CD14-positive monocyte (primary cell): ENCODE measurements at places on chromosomes 1 and 21.
A peak's percentile ranks its signal among the peaks of the same experiment; 100 is the strongest.

- DNase-seq = no peak
Observed at GRCh38 chr1:63523738-63524137, 413 bp downstream of the EFCAB7 start.

GRCh38 chr1:76003946-76004345 lies 70.6 kb upstream of the ST6GALNAC3 start:
- DNase-seq = no peak

- DNase-seq = no peak
Observed at GRCh38 chr1:71494163-71494562, 413.3 kb upstream of the ZRANB2 start.

- DNase-seq = no peak
Observed at GRCh38 chr1:240402326-240402725, 209.6 kb downstream of the GREM2 start.

- DNase-seq = no peak
Observed at GRCh38 chr1:214296860-214297745, 16.1 kb downstream of the SMYD2 start.

DNA sequence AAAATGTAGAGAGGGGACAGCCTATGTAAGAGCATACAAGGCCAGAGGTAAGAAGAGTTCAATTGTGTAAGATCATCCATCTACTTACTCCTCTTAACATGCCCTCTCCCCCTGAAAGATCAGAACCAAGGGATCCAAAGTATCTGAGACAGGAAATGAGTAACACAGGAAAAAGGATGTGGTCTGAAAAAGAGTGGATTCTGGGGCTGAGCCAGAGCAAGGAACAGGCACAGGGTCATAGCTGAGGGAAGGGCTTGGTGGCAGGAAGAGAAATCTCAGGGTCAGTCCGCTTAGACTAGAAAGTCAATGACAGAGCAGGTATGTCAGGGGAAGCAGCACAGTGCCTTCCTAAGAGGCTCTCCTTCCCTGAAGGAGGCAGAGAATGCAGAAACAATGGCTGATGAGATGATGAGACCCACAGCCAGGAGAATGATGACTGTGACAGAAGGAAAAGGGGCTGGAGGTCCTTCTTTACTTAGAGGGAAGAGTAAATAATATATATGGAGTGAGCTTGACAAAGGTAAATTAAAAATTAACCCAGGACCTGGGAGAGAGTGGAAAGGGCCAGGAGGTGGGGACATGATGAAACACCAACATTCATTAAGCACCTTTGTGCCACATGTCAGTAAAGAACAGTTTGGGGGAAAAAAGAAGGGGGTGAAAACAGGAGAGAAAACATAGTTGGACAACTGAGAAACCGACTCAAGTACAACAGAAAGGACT lies 26.2 kb upstream of the A3GALT2 start:
- peak; percentile 73 for DNase-seq

- DNase-seq = no peak
Observed at GRCh38 chr1:246893191-246893939, 38.4 kb downstream of the AHCTF1 start.

DNA sequence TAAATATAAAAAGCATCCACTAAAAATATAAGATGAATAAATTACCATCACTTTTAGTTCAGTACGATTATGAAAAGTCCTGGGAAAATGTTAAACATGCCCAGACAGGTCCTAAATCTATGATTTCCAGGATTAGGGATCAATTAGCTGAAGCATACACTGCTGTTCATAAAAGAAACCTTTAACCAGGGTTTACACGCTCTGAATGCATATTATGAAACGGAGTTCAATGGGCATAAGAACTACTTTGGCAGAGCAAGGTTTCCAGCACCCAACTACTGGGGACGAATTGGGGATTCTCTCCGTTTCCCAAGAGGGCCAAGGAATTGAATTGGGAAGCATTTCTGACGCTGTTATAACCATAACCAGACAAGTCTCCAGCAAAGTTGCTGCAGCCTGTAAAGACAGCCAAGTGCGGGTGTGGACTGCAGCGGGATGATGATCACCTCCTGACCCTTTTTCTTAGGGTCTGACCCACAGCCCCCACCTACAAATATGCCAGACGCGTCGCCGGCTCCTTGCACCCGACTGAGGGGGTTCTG lies 1.6 kb downstream of the SLC30A1 start:
- DNase-seq = no peak

- DNase-seq = no peak
Observed at GRCh38 chr1:5242850-5243249, 588.4 kb downstream of the AJAP1 start.

GRCh38 chr1:23029337-23029736 lies 10.1 kb downstream of the KDM1A start:
- peak; percentile 49 for DNase-seq

DNA sequence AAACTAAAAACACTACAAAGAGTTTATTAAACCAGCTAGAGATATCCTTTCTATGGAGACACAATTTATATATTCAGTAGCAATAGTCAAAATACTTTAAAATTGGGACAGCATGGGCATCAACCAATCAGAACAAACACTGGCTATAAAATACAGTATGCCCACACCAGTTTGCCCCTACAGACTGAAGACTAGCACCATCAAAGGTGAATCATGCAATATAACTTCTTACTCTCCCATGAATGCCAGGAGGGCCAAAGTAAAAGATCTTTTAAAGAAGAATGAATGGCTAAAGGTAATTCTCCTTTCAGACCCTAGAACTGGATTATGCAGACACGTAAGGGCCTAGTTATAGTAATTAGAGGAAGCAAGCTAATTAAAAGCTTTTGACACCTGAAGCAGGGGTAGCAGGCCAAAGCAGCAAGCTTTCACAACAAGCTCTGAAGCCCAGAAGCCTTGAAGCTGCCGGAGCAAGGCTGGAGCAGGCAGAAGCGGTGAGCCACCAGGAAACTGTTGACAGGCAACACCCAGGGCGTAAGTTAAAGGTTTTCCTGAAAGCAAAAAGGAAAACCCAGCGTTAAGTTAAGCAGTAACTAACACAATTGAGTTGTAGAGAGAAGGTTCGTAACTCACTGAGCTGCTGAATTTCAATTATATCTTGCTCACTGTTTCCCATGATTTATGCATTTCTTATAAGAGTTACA lies 99.3 kb downstream of the CDC42BPA start:
- DNase-seq = no peak

- DNase-seq = no peak
Observed at GRCh38 chr21:43903451-43904091, 38.5 kb downstream of the AGPAT3 start.

GRCh38 chr1:215282557-215282956 lies 200.0 kb downstream of the KCNK2 start:
- DNase-seq = no peak

GRCh38 chr1:95321531-95321930 lies 87.5 kb downstream of the RWDD3 start:
- DNase-seq = no peak

DNA sequence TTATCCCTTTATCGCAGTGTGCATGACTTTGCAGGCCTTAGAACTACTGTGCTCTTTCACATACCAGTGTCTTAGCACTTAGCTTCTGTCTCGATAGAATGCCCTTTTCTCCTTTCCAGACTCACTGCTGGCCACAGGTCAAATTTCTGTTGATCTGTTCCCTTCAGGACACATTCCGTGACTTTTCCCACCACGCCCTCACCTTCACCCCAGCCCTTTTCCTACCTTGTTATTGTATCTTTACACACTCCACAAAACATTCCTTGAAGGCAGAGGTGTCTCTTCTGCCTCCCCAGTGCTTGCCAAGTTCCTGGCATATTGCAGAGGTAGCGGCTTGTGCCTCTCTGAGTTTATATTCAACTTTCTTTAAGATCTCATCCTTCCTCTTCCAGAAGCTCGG lies 3.7 kb upstream of the IGSF9 start:
- DNase-seq = no peak

DNA sequence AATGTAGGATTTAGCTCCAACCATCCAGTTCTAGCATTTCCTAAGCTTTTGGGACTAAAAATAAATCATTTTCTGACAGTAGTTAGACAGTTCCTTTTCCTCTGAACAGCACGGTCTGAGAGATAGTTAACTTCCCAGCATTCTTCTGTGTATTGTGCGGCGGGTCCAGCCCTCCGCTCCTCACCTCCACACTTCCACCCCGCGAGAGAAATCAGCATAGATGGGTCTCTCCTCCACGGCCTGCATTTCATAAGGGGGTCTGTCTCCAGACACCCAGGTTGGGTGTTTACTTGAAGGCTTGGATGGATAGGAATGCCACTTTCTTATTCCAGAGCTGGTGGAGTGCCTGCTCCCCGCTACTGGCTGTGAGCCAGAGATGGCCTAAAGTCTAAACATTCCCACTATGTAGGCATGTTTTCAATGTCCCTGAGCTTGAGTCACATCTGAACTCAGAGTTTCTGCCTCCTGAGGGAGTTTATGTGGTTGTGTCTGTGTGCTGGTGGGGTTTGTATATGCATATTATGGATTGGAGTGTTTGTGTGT lies 38.0 kb upstream of the PPP2R5A start:
- no peak for DNase-seq

DNA sequence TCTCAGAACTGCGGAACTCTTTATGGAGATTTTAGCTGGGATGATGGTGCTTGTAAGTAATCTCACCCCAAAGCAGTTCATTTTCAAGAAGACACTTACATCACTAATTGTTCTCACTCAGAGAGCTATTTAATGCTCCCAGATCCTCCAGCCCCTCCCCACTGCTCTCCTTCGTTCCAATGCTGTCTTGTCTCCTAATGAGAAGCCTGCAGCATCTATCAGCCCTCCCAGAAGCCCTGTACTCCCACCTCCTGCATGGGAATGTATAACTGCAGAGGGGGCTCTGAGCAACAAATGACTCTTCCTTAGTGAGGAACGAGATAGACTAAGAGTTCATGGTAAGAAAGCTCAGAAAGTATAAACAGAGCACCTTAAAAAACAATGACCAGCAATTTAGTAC lies 377.4 kb upstream of the RUNX1 start:
- DNase-seq = no peak

DNA sequence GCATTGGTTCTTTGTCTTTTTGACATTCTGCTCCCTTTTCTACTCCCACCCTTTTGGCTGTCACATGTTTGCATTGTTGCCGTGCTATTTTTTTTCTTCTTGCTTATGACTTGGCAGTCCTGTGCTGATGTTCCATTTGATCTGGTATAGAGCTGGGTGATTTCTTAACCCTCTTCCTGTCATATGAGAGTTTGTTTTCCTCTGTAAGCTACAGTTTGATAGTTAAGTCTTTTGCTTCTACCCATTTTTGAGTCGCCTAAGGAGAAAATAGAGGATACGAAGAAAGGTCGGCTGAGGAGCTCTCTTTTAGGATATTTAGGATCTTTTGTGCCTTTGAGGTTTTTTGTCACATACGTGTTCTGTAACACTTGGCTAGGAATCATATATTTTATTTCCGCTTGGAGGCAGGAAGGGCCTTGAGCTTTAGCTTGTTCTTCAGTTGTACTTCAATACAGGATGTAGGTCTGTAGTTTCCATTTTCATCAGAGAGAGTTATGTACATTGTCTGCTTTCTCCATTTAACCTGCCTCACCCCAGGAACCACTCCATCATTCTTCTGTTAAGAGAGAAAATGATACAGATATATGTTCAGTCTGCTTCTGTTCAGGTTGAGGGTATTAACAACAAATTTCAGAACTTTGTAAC lies 150.7 kb downstream of the BACH1 start:
- no peak for DNase-seq

DNA sequence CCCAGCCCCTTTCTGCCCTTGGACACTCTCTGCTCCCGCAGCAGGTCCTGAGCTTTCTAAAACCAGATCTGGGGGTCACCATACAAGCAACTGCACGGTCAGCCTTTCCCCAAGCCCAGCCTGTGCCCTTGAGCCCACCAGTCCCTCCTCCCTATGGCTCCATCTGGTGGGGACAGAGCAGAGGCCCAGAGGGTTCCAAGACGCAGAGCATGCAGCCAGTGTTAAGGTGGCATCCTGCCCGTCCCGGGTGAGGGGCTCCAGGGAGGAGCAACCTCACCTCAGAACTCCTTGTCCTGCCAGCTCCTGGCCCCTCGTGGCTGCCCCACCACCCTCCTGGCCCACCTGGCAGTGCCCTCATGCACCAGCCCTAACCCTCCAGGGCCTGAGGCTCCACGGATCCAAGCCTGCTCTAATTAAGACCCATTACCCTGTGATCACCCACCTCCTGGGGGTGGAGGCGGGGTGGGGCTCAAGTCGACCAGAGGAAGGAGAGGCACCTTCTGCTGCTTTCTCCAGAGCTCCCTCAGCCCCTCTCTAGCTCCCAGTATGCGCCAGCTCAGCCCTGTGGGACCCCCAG lies 8.5 kb downstream of the CHD5 start:
- no peak for DNase-seq

DNA sequence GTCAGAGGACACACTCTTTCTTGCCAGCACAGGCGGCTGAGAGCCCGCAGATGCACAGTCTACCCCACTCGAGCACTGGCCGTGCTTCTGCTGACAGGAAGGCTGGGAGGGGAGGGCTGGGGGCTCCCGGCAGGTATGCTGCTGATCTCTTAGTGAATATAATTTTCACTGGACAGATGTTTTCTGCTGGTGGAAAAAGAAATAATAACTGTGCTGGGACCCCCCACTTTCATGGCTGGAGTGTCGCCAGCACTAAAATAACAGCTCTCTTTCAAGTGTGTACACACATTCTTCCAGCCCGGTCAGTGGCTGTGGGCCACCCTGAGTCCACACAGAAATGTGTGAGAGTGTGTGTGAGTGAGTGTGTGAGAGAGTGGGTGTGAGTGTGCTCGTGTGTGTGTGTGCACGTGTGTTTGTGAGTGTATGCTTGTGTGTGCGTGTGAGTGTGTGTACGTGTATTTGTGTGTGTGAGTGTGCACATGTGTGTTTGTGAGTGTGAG lies 167.7 kb upstream of the USP24 start:
- DNase-seq = no peak

DNA sequence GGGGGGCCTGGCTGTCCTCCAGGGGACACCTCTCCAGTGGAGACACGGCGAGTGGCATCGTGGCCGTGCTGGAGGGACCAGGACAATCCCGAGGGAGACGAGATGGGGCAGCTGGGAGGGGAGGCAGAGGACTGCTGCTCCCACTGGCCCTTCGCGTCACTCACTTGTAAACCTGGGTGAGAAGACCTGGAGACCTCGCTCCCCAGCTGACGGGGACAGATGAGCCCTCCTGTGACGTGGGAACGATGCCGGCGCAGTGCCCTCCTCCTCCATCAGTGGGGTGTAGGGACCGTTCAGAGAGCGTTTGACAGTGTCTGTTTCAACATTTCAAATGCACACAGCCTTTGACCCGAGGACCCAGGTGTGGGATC lies 4.6 kb downstream of the SPATC1L start:
- no peak for DNase-seq

GRCh38 chr1:228001738-228002535 lies 4.9 kb upstream of the WNT3A start:
- no peak for DNase-seq
